ENCODE measurements at places on chromosomes 7 and 10.

DNA sequence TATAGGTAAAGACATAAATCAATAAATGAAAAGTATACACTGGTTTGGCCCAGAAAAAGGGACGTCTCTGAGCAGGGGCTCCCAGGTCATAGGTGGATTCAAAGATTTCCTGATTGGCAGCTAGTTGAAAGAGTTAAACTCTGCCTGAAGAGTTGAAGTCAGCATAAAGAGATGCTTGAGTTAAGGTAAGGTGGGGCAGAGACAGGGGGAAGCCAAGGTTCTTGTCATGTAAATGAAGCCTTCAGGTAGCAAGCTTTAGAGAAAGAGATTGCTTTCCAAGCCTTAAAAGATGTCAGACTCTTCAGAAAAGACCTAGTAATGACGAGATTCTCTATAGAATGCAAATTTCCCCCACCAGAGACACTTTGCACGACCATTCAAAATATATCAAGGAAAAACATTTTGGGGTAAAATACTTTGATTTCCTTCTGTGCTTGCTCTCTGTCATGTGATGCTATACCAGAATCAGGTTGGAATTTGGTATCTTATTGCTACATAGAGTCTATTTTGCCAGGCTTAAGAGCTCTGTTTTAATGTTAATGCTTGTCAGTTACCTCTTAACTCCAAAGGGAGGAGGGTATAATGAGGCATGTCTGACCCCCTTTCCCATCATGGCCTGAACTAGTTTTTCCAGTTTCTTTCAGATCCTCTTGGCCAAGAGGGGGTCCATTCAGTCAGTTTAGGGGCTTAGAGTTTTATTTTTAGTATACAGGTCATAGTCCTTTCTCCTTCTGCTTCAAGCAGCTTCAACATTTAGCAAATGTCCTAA, 429.6 kb downstream of the ADRA2A start:
- no peak for DNase-seq

DNA sequence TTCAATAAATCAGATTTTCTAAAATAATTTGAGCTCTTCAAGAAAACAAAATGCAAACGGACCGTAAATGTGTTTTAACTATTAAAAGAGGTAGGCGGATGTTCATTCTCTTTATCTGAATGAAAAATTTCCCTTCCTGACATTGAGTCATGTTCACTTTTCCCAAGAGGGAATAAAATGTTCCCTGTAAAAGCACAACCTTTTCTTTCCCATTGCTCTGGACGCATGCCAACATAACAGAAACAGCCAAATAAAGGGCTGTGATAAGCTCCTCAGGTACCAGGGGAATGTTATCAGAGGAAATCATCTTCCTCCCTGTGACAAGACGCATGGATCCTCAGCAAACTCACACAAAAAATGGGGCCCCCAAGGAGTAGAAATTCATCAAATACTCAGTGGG, 251.8 kb downstream of the MTERF1 start:
- DNase-seq: no peak

GRCh38 chr7:50941525-50941924, 158.8 kb upstream of the GRB10 start:
- no peak for DNase-seq

DNA sequence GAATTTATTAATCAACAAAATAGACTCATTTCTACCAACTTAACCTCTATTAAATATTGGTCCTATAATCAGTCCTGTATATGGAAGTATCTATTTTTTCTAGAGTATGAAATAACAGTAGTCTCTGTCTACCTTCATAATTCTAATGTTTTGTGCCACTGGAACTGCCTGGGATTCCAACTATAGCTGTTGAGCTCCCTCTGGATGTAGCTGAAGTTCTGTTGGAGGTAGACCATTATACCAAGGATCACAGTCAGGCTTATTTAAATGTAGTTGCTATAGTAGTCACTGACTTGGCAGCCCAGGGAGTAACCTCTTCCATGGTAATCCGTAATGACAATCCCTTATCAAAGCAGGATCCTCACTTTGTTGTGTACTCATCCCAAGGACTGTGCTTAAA, 48.5 kb upstream of the PHYHIPL start:
- no peak for DNase-seq

- no peak for DNase-seq
Measured at GRCh38 chr10:106999118-106999707, 165.3 kb downstream of the SORCS1 start.

DNA sequence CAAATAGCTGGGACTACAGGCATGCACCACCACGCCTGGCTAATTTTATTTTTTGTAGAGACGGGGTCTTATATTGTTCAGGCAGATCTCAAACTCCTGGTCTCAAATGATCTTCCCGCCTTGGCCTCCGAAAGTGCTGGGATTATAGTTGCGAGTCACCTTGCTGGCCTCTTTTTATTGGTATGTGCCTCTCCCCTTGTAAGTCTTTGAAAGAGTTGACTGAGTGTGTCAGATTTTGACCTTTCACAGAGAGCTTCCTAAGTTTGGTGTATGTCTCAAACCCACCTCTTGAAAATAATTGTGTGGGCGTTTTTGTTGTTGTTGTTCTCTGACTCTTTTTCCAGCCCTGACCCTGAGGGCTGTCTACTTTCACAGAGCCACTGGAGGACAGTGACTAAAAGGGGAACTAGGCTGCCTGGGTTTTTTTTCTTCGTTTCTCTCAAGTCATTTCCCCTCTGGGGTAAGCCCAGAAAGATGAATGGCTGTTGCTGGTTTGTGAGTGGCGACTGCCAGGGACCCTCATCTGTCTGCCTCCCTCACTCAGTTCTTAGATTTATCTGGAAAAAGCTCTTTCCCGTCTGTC, 262.8 kb downstream of the ZEB1 start:
- DNase-seq: no peak

DNA sequence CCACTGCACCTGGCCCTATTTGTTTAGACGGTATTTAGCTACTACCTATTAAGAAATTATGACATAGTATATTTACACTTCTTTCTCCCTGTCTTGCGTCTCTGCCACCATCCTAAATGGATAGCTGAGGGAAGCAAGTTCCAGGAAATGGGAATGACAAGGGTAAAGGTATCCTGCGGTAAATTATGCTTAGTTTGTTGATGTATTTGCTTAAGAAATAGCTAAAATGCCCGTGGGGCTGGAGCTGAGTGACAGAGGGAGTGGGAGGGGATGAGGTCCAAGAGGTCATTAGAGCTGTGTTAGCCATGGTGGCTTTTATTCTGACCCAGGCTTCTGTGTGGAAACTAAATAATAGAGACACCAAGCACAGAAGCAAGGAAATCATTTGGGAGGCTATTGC, 29.0 kb upstream of the UBE2D1 start:
- no peak for DNase-seq

DNA sequence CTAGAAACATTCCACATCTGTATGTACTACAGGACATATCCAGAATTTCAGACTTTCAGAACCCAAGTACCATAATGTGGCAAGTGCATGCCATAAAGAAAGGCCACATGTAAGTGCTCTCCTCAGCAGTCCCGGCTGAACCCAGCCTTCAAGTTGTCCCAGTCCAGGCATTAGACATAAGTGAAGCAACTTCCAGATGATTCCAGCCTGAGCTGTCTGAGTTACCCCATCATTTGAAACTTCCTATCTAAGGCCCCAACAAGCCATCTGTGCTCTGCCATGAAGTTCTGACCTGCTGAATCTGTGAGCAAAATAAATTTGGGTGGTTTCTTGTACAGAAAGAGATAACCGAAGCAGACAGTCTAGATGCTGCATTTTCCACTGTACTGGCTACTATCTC, 218.8 kb downstream of the IPMK start:
- no peak for DNase-seq

GRCh38 chr7:24540956-24541355, 32.3 kb upstream of the PALS2 start:
- DNase-seq: no peak

- no peak for DNase-seq
Measured at GRCh38 chr10:58632216-58632615, 119.5 kb downstream of the BICC1 start.
